Fibroblast of upper back skin (primary cell): ENCODE measurements at places on chromosomes 3 and 15.

- DNase-seq: no peak
Measured at GRCh38 chr3:126925411-126926171, 57.3 kb upstream of the PLXNA1 start.

GRCh38 chr3:22157848-22158247 lies 406.8 kb upstream of the ZNF385D start:
- DNase-seq: peak; percentile 17

GRCh38 chr15:101250873-101251829 lies 697 bp downstream of the CHSY1 start:
- no peak for DNase-seq

GRCh38 chr3:181176601-181177000 lies 187.1 kb upstream of the DNAJC19 start:
- peak; percentile 36 for DNase-seq

DNA sequence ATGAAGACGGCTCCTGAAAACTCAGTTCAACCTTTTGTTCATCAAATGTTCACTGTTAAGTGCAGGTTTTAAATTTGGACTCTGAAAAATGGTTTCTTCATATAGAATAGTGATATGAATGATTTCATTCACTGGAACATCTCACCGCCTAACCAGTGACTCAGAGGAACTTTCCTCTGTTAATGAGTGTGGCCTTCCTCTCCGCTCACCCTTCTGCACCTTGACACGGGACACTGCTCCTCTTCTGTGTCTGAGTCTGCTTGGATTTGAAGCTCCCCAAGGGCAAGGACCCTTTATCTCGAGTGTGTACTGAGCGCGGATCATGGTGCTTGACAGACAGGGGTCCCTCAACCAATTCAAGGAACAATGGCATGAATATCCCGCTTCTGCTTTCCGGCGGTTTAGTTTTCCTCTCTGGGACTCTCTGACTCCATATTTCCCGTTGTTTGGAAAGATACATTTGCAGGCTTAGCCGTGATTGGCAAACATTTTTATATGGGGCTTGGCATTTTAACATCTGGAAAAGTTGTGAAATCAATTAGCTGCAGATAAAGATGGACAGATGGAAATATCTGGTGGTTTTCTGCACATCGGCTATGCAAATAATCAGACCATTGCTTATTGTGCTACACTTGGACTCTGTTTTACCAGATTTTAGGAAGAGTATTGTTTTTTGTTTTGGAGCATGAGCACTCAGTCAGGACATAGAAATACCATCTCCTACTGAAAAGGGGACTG lies 20.9 kb downstream of the KBTBD8 start:
- no peak for DNase-seq

GRCh38 chr15:82871358-82871757 lies 61.9 kb downstream of the WHAMM start:
- no peak for DNase-seq

DNA sequence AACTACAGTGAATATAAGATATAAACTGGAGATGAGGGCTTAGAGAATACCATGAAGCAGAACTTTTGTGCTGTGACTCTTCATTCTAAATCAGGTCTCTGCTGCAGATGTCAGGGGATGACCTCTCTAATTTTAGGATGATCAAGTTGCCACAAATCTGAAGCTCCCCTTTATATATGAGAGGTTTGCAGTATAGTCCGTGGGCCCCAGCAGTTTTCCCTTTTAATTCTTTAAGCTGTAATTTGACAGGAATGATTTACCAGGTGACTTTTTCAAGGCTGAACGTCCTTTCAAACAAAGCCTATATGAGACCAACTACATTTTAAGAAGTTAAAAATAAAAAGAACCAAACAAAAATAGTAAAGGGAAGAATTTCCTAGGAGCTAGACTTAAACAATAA lies 4.9 kb upstream of the PLOD2 start:
- DNase-seq: no peak

DNA sequence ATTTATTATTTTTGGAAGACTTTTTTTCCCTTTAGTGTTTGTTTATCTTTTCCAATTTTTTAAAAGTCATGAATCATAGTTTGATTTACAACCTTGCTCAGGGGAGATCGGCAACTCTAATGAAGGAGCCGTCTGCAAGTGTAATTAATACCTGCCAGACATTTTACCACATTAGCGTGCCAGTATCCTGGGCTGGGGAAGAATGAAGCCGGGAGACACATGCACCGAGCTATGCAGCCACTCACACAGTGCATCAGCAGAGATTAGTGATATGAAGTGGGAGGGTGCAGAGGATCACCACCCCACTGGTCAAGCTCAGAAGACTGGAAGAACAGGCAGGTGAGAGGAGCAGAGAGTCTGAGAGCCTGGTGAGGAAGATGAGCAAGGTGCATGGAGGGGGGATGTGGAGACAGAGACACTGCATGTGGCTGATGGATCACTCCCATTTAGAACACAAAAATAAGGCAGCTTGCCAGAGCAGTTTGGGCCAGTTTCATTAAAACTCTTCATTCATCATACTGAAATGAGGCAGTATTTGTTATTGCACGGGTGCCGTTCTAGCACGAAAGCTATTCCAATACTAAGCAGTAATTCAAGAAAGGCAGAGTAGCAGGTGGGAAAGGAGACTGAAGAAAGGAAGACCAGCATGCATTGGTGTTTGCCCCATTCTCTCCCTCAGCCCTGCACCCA lies 821.6 kb downstream of the TUSC7 start:
- no peak for DNase-seq

- DNase-seq: no peak
Measured at GRCh38 chr15:97081666-97082226, 751.2 kb downstream of the NR2F2 start.

DNA sequence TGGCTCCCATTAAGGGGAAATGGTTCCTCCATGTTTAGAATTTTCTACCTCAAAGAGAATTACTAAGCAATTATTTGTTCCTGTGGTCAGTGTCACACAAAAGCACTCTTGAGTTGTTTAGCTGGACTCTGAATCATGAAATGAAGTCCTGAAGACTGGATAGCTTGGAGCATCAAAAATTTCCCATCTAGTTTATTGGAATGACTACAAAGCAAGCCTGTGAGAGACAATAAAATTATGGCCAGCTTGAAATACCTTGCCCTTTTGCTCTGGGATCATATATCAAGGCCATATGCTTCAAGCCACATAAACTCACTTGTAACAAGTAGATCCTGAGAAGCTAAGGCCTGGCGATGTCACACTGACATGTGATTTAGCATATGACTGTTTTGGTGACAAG lies 292.3 kb downstream of the TIGIT start:
- no peak for DNase-seq

DNA sequence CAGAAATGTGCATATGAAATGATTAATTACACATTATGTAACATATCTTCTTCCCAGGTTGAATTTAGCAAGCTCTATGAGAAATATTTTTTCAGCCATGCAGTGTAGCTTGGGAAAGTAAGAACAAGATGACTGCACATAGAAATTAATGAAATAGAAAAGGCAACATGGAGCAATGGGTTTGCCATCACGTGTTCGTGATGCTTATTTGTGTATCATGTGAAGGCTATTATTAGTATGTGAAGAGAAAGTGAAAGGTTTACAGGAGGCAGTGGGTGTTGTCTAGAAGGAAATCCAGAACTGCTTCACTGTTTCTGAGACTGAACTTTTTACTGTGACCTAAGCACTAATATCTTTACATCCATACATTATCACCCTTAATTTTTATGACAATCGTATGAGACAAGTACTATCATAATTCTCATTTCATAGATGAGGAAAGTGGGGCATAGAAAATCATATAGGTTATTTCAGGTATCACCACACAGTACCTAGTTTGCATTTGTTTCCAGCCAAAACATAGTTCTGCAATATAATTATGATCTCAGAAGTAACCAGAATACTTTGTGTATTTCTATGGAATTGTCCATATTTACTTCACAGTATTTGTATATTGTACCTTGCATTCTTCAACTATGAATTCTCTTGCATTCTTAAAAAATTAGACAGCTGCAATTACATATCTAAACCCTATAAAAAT lies 14.9 kb downstream of the SERPINI1 start:
- DNase-seq: no peak

DNA sequence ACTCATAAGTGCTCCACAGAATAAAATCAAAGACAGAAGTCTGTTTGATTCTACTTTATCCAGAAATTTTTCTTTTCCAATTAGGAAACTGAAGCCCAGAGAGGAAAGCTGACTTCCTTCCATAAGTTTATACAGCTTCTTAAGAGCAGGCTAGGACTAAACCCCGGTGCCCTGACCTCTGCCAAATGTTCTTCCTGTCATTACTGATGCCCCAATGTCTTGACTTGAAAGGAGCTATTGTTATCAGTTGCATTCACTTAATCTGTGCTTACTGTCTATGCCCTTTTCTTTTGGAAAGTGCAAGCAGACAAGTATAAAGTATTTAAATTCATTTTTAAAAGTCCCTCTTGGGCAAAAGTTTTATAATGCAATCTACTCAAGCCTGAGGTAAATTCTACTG lies 18.1 kb downstream of the CD200 start:
- DNase-seq: no peak

GRCh38 chr3:112087746-112088145 lies 1.6 kb downstream of the C3orf52 start:
- DNase-seq: no peak

DNA sequence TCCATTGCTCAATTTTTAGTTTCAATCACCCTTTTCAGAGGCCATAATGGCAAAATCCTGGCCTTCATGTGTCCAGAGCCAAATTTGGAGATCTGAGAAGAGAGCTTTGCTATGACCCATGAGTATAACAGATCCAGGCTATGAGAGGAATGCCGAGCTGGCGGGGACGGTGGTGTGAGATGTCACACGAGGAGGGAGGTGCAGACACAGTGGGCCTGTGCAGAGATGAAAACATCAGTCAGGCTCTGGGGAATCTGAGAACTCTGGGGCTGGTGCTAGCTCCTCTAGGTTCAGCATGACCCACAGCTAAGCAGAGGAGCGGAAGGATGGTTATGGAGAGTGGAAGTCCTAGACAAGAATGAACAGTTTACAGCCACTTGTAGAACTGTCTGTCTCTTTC lies 398.3 kb upstream of the ATP10A start:
- DNase-seq: no peak

DNA sequence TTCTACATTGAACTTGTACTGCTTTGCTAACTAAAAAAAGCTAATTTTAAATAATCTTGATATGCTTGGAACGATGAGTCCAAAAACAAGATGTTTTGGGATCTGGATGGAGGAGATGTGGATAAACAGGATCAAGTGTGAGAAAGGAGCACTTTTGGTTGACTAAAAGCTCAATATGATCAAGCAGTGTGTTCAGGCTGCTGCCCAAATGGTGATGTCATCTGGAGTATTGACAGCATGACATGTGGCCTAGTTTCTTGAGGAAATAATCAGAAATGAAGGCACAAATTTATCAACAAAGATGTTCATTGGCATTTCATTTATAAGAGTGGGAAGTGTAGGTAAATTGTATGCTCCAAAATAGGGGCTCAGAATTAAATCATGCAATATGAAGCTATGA lies 161.2 kb downstream of the SOX2 start:
- no peak for DNase-seq

DNA sequence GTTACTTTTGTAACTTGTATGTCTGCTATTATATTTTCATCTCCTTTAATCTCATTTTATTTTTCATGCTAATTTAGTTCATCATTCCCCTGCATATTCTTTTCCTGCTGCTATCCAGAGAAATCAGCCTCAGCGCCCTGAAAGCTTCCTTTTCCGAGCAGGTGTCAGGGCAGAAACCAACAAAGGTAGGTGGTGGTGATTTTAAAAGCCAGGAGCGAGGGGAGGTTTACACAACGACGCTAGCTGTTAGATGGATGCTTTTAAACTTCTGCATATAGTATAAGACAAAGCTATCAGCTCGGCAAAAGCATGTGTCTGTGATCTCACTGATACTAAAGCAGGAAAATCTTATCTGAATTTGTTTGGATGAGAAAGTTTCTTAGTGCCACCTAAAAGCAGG lies 75.0 kb downstream of the LRCH3 start:
- DNase-seq: no peak

DNA sequence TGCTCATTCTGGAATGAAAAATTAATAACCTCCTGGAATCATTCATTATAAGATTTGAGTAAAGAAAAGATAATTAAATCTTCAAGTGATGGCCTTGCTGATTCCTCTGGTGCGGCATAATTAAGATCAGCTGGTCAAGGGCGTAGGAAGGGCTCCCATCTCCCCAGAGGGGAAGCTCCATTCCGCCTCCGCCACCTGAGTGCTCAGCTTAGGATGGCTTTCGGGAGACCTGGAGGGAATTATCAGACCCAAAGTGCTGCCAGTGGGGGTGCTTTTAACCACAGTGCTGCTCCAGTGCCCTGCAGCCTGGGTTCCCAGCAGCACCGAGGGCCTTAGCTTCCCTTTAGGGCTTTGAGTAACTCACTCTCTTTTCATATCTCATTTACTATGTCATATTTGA lies 556.6 kb upstream of the RGMA start:
- DNase-seq: no peak

- DNase-seq: no peak
Measured at GRCh38 chr15:76340803-76341365, 4.3 kb downstream of the ISL2 start.

DNA sequence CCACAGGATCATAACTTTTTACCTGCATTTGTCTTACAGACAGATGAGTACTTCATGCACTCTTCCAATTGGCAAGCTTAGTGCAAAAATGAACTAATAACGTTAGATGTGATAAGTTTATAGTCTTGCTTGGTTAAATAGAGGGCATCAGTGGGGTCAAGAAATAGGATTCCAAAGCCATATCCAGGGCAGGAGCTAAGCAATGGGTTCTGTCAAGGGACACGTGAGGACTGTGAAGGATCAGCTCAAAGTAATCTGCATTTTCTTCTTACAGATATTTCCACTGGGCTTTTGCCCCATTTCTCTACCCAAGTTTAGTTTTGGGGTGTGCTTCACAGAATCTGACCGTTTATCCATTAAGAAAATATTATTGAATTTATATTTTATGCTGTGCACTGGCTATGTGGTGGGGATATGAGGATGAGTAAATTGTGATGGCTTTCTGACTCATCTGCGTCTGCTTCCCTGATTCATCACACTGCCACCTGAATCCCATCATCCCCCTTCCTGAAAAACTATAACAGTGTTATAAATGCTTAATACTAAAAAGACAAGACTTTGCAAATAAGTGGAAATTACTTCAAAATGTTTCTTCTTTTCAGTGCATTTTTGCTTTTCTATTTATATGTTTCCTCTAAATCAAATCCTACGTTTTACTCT lies 17.5 kb downstream of the PPP2R3A start:
- DNase-seq: peak; percentile 59

DNA sequence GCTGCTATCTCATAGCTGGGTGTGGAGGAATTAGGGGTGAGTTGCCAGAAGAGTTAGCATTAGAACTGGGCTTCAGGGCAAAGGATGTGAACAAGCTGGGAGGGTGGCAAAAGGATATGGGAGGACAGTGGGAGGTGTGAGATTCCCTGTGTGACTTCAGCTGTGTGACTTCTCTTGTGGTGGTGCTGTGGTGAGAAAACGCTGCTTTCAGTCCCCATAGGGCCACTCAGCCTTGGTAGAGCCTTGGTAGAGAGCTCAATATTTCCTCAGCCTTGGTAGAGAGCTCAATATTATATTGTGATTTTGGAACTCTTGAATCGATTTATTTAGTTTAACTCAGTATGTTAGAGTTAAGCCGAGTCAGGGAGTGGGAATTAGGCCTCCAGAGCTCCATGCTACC lies 499.7 kb downstream of the EDEM1 start:
- no peak for DNase-seq
